ENCODE measurements at places on chromosomes 5 and 9. TPM values are rescaled to one million over a fixed set of nuclear protein-coding genes. Genes with fewer than 3 reads are reported as not detected.
A peak's percentile ranks its signal among the peaks of the same experiment; 100 is the strongest.

DNA sequence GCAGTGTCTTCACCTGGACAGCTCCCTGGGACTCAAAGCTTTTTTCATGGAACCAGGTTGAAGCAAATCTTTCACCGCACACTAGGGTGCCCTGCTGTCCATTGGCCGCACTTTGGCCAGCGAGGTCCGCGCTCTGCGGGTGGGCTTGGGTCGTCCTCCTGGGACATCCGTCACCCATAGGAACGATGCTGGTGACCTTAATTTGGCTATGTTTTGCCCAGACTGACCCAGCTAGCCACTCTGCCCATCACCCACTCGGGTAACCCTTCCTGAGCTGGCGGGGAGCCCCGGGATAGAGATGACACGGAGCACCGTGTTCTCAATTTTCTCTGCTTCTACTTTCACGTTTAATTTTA is 25.9 kb downstream of the ZDHHC11B start:
- DNase-seq, result no peak

DNA sequence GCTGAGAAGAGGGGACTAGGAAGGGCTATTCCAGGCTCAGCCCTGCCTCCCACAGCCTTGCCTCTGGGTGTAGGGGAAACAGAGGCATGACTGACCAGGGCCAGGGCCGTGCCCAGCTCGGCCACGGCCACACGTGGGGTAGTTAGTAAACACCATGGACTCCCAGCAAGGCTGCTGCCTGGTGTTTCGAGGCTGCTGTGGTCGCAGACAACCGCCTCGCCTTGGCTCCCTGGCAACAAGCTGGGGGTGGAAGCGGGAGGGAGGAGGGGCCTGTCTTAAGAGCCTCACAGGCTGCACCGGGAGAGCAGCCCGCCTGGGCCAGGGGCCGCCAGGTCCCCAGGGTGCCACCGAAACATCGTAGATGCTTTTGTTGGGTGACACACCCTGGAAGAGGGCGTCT is 90.2 kb upstream of the CACNA1B start:
- no peak for DNase-seq

DNA sequence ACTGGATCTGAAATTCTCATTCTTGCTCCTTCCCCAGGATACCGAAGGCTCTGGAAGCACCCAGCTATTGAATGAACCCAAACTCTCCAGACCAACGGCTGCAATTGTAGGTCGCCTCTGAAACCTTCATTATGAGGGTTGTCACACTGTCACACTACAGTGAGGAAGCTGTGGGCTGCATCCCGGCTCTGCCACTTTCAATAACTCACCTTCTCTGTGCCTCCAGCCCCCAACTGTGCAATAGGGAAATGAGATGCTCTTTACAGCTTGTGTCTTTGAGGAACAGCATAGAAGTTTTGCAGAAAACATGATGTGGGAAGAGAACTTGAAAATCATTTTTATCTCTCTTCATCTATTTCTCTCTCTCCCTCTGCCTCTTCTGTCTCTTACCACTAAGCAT is 69.6 kb upstream of the TGFBR1 start:
- DNase-seq, result no peak

Gene FBP1
- total RNA-seq, result not detected

Gene NKD2
- total RNA-seq, result not detected

DNA sequence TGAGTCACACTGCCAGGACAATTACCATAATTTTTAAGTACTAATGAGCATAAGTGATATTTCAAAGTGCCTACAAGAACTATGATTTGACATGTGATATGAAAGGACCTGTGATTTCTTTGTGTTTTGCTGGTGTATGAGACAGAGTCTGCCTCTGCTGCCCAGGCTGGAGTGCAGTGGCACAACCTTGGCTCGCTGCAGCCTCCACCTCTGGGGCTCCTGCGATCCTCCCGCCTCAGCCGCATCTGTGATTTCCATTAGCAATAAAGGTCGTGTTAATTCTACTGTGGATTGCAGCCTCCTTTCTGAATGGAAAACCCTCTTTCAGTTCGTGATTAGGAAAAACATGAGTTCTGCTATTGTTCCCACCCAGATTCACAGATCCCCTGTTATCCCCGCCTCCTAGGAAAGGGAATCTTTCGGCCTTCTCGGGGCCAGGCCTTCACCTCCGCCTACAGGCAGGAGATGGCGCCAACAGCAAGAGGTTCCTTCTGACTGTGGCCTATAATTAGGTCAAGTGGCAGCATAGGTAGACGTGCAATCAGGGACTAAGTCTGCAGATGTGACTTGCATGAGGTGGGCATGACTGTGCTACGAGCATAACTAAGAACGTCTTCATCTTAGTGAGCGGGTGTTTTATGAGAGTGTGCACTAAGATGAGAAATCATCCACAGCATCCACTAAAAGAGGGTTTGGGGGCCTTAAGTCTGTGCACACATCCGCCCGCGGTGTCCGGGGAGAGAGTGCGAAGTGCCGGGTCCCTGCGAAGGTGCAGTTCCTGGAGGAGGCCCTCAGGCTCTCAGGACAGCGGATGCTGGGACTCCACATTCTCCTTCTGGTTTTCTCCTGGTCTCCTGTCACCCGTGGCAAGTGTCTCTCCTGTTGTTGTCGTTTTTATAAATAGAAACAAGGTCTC is 23.1 kb downstream of the TRIM7 start:
- DNase-seq, result peak; percentile 85

DNA sequence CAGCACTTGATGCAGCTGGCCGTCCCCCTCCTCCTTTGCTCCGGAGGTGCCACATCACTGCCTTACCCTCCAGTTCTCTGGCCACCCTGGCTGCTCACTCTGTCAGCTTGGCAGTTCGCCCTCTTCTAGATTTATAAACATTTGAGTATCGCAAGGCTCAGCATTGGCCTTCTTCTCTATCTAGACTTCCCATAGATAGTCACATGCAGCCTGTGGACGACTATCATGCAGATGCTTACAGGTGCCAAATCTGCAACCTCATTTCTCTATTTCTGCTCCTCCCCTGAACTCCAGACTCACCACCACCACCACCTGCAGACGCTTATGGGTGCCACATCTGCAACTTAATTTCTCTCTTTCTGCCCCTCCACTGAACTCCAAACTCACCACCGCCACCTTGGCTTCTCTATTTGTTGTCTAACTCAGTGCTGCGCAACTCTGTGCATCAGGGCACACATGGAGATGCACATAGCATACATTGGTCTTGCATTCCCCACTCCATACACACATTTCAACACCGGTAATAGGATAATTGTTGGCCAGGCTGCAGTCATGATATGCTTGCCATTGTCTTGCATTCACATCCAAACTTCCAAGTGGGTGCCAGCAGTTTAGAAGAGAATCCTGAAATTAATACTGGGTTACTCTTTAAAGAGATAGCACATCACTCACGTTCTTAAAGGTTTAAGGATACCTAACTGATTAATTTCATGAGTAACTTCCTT is 1.9 kb upstream of the DAP start:
- no peak for DNase-seq

- peak; percentile 19 for DNase-seq
Measured at GRCh38 chr9:82302968-82303655, 314.5 kb downstream of the SPATA31D1 start.

Gene IL11RA
- 50.7 TPM for total RNA-seq

GRCh38 chr5:32679218-32679617 is 31.9 kb upstream of the NPR3 start:
- no peak for DNase-seq

- DNase-seq, result no peak
Measured at GRCh38 chr9:251398-251797, 36.7 kb downstream of the DOCK8 start.

GRCh38 chr5:171619196-171619595 is 166.4 kb upstream of the SMIM23 start:
- DNase-seq, result no peak

DNA sequence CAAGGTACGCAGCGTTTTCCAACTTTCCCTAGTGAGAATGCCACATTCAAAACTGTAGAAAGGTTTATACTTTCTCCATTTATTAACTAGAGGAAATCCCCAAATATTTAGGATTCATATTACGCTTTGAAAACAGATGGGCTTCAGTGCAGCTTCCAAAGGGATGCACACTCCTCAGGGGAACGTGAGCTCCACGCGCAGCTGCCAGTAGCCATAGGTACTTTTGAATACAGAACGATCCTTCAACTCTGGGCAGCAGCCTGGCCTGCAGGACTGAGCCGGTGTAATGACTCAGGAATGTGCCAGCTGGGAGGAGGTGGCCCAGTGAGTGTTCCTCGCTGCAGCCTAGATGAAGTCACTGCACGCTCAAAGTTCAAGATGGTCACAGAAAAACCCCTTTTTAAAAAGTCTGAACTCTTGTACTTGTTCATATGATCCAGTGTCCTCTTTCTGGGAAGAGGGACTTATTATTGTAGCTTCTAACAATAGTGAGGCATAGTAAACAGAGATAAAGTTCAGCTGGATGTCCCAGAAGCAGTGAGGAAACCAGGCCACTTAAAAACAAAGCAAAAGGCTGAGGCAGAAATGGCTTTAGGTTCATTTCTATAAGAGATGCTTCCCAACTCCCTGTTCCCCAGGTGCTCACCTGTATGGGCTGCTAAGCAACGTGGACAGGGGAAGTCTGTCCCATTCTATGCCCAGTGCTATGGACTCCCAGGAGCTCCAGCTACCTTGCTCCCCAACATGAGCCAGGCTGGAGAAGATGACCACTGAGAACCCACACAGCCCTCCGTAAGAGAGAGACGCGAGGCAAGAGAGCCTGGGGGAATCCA is 130.0 kb downstream of the LHFPL2 start:
- DNase-seq, result peak; percentile 93

Gene LRRTM2
- 0.11 TPM for total RNA-seq

DNA sequence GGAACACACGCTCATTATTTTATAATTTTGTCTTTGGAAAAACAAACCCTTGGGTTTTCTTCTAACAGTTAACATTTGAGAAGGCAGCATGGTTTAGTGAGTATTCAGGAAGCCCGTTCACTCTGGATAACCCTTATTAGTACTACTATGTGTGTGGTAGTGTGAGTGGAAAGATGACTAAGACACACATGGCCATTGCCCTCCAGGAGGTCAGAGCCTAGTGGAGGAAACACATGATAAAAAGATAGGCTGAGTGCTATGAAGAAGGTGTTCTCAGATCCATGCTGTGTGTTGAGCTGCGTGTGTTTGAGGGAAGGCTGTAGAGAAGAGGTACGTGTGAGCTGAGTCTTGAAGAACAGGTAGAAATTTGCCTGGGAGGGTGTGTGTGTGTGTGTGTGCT is 8.4 kb downstream of the C5orf47 start:
- DNase-seq, result no peak

Gene SURF6
- 18.2 TPM for total RNA-seq

DNA sequence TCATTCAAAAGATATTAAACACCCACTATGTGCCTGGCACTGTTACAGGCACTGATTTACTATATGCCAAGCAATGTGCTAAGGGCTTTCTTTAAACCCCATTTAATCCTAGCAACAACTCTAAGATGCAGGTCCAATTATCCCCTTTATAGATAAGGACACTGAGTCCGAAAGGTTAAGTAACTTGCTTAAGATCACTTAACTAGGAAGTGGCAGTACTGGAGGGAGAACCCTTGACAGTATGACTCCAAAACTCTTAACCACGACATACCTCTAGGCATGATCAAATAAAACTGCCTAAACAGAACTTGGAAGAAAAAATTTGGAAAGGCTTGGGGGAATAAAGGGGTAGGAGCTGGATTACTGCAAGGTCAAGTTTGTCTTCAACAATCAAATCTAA is 1.7 kb downstream of the RAB14 start:
- peak; percentile 40 for DNase-seq

DNA sequence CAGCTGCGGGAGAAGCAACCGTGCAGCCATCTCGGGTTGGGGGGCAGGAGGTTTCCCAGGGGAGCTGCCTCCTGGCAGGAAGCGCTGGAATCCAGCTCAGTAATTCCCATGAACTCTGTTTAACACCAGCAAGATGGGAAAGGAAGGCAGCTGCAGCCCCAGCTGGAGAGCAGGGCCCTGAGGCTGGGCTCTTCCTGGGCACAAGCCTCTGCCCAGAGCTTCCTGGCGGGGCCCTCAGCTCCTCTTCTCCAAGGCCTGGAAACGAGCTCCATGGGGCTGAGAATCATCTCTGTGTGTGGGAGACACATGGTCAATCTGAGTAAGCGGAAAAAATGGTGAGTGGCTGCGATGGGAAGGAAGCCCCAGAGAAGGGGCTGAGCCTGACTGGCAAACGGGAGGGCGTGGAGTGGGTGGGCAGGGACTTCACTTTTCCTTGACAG is 6.3 kb downstream of the MRPL36 start:
- peak; percentile 72 for DNase-seq

GRCh38 chr9:121926351-121926801 is 166.7 kb downstream of the TTLL11 start:
- DNase-seq, result no peak

- DNase-seq, result no peak
Measured at GRCh38 chr9:8261737-8262136, 462.2 kb upstream of the DMAC1 start.

Gene DAB2IP
- 19.7 TPM for total RNA-seq

DNA sequence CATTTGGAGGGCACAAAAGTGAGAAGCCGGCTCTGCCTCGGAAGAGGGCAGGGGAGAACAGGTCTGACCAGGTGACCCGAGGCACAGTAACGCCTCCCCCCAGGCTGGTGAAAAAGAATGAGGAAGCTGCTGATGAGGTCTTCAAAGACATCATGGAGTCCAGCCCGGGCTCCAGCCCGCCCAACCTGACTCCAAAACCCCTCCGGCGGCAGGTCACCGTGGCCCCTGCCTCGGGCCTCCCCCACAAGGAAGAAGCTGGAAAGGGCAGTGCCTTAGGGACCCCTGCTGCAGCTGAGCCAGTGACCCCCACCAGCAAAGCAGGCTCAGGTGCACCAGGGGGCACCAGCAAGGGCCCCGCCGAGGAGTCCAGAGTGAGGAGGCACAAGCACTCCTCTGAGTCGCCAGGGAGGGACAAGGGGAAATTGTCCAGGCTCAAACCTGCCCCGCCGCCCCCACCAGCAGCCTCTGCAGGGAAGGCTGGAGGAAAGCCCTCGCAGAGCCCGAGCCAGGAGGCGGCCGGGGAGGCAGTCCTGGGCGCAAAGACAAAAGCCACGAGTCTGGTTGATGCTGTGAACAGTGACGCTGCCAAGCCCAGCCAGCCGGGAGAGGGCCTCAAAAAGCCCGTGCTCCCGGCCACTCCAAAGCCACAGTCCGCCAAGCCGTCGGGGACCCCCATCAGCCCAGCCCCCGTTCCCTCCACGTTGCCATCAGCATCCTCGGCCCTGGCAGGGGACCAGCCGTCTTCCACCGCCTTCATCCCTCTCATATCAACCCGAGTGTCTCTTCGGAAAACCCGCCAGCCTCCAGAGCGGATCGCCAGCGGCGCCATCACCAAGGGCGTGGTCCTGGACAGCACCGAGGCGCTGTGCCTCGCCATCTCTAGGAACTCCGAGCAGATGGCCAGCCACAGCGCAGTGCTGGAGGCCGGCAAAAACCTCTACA is 11.8 kb downstream of the QRFP start:
- DNase-seq, result no peak

DNA sequence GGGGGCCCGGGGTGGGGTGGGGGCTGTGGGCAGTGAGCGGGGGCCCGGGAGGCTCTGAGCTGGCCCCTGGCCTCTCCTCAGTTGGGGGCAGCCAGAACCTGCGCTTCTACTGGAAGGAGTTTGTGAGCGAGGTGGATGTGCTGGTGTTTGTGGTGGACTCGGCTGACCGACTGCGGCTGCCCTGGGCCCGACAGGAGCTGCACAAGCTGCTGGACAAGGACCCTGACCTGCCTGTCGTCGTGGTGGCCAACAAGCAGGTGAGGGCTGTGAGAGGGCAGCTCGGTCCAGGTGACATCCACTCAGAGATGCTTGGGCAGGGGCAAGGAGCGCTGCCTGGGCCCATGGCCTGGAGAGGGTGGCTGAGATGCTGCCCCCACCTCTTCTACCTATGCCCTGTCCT is 3.4 kb downstream of the ARL10 start:
- DNase-seq, result no peak

All from GM23248 (cell line).